Fibroblast of gingiva (primary cell): ENCODE measurements at places on chromosomes 12 and 14.

GRCh38 chr12:124390442-124391097, 95.7 kb downstream of the RFLNA start:
- peak; percentile 69 for DNase-seq

DNA sequence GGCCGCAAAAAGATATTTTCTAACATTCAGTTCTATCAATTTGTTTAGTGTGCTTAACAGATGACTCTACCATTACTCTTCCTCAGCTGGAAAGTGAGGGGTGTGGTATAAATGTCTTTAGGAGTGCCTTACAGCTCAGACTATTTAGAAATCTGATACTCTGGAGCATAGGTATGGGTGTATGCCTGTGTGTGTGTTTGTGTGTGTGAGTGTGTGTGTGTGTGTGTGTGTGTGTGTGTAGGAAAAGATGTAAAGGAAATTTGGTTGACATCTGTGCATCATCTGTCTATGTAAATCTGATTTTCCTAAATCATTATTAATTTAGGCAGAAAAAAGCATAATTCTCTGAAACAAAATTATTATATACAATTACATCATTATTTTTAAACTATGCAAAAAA, 16.0 kb downstream of the RNASE3 start:
- DNase-seq = no peak

DNA sequence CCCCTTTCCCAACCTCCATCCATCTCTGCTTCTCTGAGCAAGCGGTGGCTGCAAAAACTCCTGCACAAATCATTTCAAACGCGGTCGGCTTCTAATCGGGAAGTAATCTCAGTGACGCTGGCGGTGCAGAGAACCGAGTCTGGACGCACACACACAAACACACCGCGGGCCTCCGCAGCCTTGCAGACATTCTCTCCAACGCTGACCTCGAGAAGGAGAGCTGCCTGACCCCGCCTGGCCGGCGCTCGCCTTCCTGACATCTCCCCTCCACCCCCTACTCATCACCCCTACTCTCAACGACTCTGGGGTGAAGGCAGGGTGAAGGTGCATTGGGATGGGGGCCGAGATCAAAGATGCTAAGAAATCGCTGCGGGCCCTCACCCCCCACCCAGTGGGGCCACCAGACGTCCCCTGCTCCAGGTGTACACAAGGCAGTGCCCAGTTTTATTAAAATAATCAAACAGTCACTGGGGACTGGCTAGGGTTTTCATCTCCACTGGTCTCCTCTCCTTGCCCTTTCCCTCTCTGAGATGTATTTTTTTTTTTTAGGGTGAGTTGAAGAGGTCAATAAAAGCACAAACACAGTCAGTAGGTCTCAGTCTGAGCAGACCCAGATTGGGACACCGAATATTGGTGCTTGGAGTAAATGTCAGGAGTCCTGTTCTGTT, 506 bp upstream of the TBX5 start:
- DNase-seq = no peak

DNA sequence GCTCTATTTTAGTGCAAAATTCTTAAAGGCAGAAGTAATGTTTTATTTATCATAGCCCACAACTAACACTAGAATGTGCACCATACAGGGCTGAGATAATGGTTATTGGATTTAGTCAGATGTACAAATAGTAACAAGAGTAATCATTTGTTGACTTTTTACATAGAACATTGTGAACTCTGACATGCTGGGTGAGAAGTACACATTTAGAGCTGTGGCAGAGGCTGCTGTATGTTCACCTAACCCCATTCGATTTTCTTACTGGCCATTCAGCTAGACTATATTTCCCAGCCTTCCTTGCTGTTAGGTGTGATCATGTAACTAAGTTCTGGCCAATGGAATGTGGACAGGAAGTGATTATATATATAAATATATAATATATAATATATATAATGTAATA, 89.1 kb downstream of the DRAM1 start:
- DNase-seq = no peak

DNA sequence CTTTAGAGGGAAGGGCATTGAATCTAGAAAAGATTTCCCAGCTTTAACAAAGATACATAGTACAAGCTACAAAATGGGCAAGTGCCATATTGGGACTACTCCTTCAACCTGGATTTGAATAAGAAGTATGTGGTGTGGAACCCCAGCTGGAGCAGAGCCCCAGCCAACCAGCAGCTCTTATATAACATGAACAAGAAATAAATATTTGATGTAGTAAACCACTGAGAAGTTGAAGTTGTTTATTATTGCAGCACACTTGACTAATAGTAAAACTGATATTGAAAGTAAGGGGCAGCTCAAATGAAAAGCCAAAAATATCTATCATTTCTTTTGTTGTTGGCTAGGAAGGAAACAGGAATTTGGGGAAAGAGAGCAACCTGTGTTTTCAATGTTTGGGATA, 701.8 kb downstream of the TMTC2 start:
- no peak for DNase-seq

DNA sequence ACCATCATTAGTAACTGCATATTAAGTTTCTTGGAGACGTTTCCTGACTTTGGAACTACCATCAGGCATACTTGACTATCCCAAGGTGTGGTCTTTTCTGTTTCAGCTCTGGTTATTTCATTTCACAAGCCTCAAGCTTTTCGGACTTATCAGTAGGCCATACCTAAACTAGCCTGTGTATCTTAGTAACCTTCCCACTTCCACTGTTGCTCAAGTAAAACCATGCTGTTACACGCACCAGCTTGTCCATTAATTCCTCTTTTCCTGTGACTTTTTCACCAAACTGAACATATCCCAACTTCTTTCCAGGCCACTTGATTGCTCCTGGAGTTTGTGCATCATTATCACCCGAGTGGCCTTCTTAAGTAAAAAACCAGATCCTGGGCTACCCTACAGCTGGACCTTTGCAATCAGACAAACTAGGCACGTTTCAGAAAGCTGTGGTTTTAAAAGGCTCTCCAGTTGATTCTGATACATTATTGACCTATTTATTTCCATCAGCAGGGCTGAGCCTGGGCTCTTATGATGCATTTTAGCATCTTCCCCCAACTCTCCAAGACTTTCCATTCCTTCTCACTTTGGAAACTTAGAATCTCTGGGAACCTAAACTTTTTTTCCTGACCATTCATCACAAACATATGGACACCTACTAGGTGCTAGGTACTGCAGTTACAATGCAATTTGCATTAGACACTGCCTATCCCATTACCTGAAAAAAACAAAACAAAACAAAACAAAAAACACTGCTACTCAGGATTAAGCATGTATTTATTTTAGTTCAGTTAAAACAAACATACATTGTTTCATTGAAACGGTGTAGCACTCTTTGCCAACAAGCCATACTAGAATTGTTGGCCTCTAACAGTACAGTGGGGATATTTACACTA, 14.9 kb downstream of the SLC38A2 start:
- DNase-seq = peak; percentile 90

GRCh38 chr12:91142221-91142631, 30.9 kb upstream of the LUM start:
- DNase-seq = peak; percentile 28

DNA sequence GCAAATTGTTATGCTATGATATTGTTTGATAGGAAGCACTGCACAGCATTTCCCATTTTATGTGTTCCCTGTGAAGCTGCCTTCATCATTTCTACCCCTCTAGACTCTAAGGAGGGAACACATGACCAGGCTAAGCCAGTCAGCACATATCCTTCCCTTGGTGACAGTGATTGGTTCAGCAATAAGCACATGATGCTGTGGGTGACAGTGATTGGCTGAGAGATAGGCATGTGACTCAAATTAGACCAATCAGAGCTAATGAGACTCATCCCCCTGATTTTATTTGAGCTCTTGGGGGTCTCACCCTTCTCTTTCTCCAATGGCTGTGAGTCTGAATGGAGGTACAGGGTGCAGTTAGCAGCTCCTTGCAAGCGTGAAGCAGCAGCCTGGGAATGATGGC, 195.2 kb downstream of the NUAK1 start:
- no peak for DNase-seq

DNA sequence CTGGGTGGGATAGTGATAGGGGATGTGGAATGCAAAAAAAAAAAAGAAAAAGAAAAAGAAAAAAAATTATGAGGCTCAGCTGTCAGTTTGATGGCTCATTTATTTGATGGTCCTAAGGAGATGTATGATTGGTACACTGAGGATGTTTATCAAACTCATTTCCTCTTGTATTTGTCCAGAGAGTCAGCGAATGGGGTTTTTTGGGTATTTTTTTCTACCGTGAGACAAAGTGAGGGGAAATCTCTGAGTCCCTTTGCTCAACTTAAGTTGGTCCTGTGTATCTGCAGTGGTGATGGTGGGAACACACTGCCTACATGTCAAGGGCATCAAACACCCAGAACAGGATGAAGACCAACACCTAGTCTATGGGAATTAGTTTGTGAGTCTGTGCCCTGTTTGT, 176.9 kb upstream of the HIF1A start:
- no peak for DNase-seq

DNA sequence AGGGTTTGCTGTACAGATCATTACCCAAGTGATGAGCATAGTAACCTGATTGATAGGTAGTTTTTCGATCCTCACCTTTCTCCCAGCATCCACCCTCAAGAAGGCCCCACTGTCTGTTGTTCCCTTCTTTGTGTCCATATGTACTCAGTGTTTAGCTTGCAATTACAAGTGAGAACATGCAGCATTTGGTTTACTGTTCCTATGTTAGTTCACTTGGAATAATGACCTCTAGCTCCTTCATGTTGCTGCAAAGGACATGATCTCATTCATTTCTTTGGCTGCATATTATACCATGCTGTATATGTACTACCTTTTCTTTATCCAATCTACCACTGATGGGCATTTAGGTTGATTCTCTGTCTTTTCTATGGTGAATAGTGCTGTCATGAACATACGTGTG, 181.6 kb upstream of the FOXG1 start:
- DNase-seq = no peak

DNA sequence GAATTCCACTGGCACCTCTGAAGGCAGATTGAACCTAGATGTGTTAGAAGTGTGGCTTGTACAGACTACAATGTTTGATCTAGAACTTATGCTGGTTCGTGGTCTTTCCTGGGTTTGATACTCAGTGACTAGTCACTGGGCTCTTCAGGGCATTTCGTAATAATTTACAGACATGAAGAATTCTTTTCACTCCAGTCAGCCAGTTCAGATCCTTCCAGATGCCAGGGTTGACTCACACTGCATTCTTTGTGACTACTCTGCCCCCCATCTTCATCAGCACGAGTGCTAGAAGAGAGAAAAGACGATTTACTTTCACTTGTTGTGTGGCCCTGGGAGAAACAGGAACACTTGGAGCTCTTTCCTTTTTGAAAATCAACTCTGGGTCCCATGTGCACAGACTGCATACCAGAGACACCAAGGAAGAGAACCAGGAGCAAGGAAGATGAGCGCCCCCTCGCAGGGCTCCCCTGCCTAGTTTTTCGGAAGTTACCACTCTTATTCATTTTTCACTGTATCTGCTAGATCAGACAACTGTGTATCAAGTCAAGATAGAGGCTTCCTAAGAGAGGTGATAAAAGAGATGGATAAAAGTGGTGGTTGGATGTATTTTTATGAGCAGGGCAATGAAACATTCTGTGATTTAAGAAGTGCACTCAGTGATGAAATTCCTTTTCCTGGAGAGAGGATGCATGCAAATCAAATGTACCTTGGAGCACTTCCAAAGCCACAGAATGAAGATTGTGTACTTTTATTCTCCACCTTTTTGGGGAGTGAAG, 33.5 kb upstream of the EVL start:
- peak; percentile 95 for DNase-seq

GRCh38 chr12:39081910-39082309, 176.5 kb upstream of the CPNE8 start:
- no peak for DNase-seq

DNA sequence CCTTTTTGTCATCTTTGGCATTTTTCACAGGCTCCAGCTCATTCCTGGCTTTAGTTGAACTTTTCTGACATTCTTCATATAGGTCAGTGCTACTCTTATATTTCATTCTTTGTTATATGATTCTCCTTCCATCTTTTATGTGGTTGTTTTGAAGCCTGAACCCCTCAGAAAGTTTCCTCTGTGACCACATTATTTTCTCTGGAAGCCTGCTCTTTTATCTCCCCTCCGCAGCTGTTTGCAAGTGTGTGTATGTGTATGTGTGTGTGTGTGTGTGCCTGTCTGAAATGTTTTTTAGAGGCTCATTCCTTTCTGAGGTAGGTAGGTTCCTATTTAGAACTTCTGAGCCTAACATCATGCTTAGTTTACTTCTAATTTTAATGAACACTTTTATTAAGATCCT, 47.6 kb downstream of the ANO4 start:
- no peak for DNase-seq

- DNase-seq = no peak
These were observed 93.5 kb downstream of the CPNE8 start for GRCh38 chr12:38811814-38812356.

GRCh38 chr14:99551034-99551922, 52.7 kb downstream of the CCDC85C start:
- DNase-seq = no peak

DNA sequence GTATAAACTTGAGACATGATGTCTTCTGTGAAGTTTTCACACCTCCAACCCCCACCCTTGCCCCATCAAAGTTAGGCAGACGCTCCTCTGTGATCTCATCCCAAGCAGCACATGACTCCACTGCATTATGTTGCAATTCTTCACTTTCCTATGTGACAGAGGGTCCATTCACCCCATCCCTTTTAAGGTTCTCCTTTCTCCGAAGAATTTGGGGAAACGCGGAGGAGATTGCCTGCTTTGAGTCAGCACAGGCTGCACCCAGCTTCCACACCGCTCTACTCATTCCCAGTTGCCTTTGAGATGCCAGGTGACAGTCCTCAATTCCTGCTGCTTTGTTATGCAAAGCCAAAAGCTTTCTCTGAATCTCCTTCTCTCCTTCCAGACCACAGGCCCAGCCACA, 61.8 kb downstream of the PHLDA1 start:
- no peak for DNase-seq

DNA sequence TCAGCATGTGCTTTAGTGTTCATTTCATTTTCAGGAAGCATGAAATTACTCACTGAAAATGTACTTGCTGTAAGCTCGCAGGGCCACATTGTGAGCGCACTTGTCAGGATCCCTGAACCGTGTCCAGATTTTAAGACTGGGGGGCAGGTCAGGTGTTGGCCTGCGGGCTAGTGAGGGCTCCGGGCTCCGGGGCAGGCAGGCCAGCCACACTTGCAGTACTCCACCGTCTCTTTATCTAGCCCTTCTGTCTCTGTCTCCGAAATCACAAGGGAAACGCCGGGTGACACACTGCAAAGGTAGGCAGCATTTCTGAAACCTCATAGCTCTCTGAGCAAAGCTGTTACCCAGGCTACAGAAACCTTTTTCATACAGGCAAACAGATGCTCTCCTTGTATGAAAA, 98.7 kb downstream of the EML1 start:
- DNase-seq = no peak
